ENCODE measurements at places on chromosomes 13 and 19.

- DNase-seq: no peak
These were observed 6.3 kb downstream of the REX1BD start for GRCh38 chr19:18594824-18595373.

DNA sequence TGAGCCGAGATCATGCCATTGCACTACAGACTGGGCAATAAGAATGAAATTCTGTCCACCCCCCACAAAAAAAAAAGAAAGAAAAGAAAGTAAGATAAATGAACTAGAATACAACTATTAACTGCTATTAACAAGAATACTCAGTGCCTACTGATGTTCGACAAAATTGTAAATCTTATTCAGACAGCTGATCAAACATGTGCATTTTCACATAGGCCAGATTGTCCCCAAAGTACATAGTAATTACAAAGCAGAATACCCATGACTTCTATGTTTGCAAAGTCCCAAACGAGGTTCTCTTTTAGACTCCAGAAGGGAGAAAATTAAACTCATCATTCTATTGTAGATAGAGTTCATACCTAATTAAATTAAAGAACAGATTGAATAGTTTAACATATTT, 113.4 kb downstream of the UFM1 start:
- DNase-seq: no peak

GRCh38 chr13:80533175-80533574, 192.2 kb upstream of the SPRY2 start:
- DNase-seq: no peak

GRCh38 chr13:21077788-21078353, 16.5 kb upstream of the LATS2 start:
- no peak for DNase-seq

DNA sequence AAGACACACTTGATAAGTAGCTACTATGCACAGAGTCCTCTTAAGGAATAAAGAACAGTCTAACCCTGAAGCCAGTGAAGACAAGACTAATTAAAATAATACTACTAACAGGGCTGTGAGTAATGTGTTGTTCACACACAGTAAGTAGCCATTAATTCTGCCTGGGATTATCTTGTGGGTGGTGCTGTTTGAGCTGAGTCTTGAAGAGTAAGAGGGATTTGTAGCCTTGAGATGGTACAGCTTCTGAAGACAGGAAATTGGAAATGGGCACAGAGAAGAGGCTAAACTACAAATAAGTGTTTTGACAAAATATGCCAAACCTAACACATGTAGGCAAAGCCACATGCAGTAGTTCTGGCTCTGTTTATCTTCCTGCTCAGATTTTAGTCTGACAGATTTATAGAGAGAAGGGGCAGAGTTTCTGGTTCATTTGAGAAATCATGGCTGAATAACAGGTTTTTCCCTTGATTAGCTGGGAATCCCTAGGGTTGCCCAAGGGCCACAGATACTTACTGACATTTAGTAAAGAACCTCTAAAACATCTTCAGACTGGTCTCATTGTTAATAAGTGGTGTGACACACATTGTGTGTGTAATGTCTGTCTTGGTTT, 38.0 kb downstream of the ITGBL1 start:
- DNase-seq: peak; percentile 48

DNA sequence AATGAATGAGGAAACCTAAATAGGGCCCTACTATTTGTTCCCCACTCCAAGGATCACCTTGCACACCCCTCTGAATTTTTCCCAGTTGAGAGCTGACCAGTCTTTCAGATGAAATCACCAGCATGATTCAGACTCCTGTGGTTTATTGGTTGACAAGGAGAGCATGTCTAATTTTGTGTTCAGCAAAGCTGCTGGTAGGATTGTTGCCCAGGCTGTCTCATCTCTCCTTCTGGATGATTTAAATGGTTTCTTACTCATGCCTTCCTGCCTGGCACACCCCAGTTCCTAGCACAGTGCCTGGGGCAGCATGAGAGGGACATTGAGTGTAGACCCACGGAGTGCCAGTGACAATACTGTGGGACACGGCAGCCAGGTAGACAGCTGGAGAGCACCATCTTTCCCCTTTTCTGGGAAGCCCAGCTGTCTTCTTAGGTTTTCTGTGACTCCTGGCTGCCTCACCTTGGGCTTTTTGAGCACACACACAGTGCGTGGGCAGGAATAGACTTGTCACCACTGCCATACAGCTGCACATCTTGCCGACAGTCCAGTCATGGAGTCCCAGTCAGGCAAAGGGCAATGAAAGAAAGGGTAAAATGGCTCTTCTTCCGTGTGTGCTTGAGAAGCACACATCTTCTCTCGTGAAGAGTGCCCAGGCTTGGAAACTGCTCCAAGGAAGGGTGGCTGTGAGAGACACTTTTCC, 12.3 kb downstream of the FGF9 start:
- DNase-seq: peak; percentile 53

DNA sequence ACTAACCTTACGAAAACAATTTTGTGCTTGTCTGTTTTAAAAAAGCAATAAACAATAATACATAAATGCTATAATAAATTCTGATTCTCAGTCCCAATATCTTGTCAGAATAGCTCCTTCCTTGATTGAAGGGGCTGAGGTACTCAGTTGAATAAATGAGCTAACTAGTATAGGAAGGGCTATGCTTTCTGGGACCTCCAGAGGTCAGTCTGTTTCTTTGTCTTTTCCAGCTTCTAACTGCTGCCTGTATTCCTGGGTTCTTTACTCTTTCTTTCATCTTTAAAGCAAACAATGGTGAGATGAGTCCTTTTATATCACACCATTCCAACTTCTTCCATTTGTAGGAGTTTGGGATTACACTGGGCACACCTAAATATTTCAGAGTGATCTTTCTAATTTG, 1297.0 kb upstream of the ATXN8OS start:
- DNase-seq: no peak

DNA sequence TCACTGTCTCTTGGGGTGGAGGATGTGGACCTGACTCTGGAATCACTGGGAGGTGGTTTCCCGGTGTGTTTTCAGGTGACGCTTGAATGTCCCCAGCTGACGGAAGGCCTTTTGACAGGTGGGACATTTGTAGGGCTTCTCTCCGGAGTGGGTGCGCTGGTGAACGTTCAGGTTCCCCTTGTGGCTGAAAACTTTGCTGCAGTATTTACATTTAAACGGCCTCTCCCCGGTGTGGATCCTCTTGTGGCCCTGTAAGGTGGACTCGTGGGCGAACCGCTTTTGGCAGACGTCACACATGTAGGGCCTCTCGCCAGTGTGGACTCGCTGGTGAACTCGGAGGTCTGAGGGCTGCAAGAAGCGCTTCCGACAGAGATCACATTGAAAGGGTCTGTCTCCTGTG, 7.8 kb downstream of the ZSCAN5B start:
- DNase-seq: no peak

- DNase-seq: peak; percentile 6
These were observed 1436.9 kb downstream of the UQCRFS1 start for GRCh38 chr19:27776020-27776419.

- no peak for DNase-seq
These were observed 23.8 kb downstream of the DEDD2 start for GRCh38 chr19:42193706-42194105.

- peak; percentile 89 for DNase-seq
These were observed at the start of gene ZNF426 for GRCh38 chr19:9538183-9539058. Gene ZNF426 (minus strand): TSS chr19:9538645. CDS start chr19:9536232, 2,413 bp downstream.

DNA sequence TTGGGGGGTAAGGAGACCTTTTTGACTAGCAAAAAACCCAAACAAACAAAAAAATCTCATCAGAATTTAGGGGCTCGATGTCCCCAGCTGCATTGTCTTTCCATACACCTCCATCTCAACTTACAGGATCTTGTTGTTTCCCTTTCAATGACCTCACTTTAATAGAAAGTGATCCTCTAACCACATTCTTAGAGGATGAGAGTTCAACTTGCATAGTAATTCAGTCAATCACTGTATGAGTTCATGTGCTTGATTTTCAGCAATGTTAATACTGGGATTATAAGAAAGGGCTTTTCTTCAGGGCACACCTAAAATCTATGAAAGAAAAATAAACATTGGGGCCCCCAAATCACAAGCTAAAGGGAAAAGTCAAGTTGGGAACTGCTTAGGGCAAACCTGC, 1512.0 kb downstream of the SLITRK1 start:
- peak; percentile 3 for DNase-seq

DNA sequence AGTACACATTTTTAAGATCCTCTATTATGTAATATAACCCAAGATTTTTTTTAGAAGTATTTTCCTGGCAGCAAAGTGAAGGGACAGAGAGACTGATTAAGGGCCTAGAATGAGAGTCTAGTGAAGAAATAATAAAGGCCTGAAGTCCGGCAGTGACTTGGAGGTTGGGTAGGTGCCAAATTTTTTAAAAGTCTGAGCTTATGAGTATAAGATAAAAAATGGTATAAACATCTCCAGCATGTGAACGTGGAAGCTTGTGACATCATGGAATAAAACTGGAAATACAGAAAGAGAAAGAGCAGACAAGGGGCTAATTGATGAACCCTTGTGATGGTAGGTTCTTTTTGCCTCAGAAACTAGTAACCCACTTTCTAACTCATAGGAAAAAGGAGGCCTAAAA, 174.6 kb downstream of the SUCLA2 start:
- DNase-seq: peak; percentile 43

GRCh38 chr19:18940769-18941627, at the start of gene HOMER3:
Gene HOMER3 (minus strand): TSS chr19:18941217. CDS start chr19:18938982, 2,235 bp downstream.
- peak; percentile 65 for DNase-seq

DNA sequence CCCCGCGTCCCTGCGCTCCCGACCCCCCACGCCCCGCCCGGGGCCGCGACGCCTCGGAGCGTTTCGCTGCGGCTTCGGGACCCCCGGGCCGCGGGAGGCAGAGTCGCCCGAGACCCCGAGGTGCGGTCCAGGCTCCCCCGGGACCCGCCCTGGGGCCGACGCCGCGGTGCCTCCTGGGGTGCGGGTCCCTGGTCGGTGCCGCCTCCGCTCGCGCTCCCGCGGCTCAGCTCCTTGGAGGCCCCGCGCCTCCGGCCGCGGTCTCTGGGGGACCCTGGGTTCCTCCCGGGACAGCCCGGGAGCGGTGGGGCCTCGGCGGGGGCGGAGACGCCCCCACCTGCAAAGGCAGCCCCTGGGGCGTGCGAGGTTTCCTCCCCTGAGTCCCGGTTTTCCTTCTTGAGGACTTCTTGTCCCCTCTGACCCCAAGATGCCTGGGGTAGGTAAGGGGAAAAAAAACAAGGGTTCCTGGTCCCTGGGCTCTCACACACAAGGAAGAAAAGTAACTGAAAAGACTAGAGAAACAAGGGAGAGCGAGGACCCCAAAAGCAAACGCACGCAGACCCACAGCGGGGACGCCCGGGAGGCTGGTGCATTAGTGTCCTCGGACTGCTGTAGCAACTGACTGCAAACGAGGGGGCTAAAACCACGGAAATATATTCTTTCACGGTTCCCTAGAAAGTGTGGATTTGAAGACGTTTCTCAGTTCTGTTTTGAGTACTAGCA, 740 bp downstream of the ZNF555 start:
- DNase-seq: no peak

DNA sequence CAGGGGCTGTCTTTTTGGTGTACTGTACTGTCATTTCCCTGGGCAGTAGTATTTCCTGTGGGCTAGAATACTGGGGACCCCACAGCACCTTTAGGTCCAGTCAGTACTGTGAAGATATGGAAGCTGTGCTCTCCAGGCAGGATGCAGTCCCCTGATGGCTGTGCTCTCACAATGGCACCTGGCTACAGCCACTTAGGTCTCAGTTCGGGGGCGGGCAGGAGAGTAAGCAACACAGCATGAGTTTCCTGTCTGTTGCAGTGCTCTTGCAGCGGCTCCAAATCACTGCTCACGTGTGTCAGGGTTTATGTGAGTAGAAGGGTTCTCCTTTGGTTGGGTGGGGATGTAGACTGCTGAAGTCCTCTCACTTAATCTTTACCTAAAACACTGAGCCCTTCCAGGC, 810.4 kb downstream of the DACH1 start:
- DNase-seq: no peak

- no peak for DNase-seq
These were observed 48.1 kb downstream of the PSG1 start for GRCh38 chr19:42831221-42832019.

- DNase-seq: no peak
These were observed 2.0 kb downstream of the FGF22 start for GRCh38 chr19:641702-642101.

DNA sequence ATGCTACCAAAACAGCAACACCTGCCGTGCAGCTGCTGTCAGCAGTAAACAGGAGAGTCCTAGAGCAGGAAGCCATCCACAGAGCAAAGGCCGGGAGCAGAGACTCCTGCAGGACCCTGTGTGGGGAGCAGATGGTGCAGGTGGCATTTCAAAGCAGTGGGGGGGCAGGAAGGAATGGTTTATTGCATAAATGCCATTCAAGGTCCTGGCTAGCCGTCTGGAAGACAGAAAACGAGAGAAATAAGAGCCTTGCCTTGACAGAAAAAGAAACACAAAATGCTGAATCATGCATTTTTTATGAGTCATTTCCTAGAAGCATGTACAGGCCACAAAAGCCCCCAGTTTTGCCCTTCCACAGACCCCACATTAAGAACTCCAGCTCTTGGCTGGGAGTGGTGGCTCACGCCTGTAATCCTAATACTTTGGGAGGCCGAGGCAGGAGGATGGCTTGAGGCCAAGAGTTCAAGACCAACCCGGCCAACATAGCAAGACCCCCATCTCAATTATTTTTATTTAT, 5.4 kb downstream of the RSPH6A start:
- peak; percentile 87 for DNase-seq

DNA sequence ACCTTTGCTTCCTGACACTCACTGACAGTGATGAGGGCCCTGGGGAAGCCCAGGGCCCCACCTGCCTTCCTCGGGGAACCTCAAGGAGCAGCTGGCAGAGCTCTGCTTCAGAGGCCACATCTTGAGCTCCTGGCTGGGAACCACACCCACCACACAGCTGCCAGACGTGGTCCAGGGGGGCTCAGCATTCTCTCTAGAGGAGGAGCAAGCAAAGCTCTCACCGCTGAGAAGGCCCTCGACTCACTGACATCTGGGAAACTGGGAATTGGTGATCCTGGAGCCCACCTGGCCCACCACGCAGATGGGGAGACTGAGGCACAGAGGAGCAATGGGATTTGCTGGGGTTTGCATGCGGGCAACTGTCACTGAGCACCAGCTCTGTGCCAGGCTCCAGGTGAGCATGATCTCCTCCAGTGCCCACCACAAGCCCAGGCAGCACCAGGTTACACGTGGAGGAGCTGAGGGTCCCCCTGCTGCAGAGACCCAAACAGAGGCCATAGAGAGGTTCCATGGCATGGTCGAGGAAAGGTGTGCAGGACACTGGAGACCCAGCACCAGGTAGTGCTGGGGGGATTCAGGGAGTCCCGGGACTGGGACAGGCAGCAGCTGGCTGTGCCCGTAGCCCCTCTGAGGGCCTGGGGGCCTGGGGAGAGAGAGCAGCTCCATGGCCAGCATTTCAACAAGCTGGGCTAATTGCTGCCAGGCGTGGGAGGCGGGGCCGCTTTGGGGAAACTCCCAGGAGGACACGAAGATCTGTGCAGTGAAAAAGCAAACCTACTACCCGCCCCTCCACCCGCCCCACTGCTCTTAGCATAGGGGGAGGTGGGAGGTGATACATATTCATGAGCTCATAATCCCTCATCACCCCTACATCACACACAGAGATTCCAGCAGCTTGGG, 33.4 kb downstream of the PEPD start:
- DNase-seq: peak; percentile 11

GRCh38 chr19:49950590-49950948, 10.4 kb downstream of the SIGLEC11 start:
- no peak for DNase-seq

- DNase-seq: no peak
These were observed 6.2 kb upstream of the ZNF554 start for GRCh38 chr19:2813235-2814160.

GRCh38 chr19:6516659-6517291, 14.1 kb upstream of the TNFSF9 start:
- DNase-seq: peak; percentile 83

Data from fibroblast of skin of right quadriceps (primary cell).